ENCODE measurements at places on chromosomes 5 and 9.

DNA sequence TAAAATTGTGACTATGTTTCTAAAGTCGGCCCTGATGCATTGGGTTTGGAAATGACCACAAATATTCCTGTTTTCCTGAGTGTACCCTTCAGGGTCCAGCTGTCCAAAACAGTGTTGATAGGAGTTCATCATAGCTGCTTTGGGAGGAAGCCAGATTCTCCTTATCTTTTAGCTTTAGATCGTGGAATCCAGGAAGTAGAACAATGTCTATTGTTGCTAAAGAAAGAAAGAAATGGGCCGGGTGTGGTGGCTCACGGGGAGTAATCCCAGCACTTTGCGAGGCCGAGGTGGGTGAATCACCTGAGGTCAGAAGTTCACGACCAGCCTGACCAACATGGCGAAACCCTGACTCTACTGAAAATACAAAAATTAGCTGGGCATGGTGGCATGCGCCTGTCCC, 9.5 kb downstream of the CAVIN4 start:
- DNase-seq: no peak

GRCh38 chr5:168575391-168576372, 3.5 kb downstream of the PANK3 start:
- DNase-seq: no peak

DNA sequence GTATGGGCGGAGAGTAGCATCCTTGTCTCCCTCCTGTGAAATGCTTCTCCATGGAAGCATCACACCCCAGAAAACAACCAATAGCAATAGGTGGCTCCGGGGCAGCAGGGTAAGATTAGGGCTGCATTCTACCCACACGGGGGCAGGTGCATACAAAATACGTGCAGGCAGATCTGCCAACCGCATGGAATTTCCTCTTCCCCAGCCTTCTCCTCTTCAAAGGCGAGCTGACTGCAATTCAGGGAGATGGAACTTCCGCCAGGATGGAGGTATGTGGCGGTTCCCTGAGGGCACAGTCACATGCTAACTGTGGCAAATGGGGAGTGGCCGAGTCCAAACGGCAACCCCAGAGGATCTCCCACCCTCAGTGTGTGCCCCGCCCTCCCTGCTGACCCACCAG, 81.5 kb downstream of the LMNB1 start:
- no peak for DNase-seq

- no peak for DNase-seq
These were observed 82.1 kb downstream of the FBN2 start for GRCh38 chr5:128455841-128456361.

DNA sequence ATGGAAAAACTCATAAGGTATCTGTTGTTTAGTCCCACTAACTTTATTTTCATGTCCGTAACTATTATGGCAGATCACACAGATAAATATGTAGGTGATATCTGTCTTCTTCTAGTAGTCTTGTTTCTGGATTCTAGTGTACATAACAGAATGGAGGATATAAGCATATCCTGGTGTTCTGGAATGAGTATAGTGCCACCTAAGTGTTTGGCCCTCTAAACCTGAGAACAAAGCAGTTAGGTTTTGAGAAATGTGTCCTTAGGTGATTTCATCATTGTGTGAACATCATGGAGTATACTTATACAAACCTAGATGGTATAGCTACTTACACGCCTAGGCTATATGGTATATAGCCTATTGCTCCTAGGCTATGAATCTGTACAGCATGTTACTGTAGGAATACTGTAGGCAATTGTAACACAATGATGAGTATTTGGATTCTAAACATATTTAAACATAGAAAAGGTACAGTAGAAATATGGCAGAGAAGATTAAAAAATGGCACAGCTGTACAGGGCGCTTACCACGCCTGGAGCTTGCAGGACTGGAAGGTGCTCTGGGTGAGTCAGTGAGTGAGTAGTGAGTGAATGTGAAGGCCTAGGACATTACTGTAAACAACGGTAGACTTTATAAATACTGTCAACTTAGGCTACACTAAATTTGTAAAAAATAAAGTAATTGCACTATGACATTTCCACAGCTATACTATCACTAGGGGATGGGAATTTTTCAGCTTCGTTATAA, 150.3 kb upstream of the SLC24A2 start:
- no peak for DNase-seq
